ENCODE measurements at places on chromosomes 11 and 22.

DNA sequence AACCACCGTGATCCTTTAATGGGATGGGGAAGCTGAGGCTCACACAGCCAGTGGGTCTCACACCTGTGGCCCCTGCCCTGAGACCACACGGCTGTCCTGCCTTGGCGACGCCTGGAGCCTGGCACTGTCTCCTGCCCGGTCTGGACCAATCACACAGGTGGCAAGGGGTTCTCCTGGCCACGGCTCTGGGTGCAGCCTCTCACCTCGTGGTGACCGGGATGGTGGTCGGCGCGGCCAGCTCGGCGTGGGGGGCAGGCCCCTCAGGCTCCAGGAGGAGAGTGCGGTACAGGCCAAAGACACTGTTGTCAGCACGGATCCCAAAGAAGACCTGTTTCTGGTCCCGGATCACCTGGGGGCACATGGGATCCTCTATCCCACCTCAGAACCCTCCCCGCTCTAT is 8.7 kb downstream of the ANO9 start:
- H3K27ac ChIP-seq: no peak overlapping the region
- H3K4me3 ChIP-seq: no peak overlapping the region
- no peaks in the 10 kb centered on the region for H3K36me3 ChIP-seq
- no peaks in the 10 kb centered on the region for H3K27me3 ChIP-seq
- no peaks in the 10 kb centered on the region for H3K4me1 ChIP-seq
- peak; percentile 36 for DNase-seq

DNA sequence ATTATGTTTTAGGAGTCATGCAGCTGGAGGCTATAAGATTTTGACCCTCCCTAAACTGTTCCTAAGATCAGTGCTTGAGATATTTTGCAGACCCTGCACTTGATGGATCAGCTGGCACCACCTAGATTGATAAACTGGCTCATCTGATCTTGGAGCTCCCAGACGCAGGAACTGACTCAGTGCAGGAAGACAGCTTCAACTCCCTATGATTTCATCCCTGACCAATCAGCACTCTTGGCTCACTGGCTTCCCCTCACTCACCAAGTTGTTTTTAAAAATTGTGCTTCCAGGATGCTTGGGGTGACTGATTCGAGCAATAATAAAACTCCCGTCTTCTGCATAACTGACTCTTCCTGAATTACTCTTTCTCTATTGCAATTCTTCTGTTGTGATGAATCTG is 637.5 kb upstream of the FAT3 start:
- DNase-seq: no peak
- no peak overlapping the region for H3K27ac ChIP-seq
- H3K4me3 ChIP-seq: no peak overlapping the region
- H3K4me1 ChIP-seq: no peaks in the 10 kb centered on the region
- no peaks in the 10 kb centered on the region for H3K27me3 ChIP-seq

GRCh38 chr11:17382046-17382728 is 6.3 kb downstream of the KCNJ11 start:
- H3K4me1 ChIP-seq: peaks cover 6% of the 10 kb centered on the region
- H3K27ac ChIP-seq: no peak overlapping the region
- no peak for DNase-seq
- H3K36me3 ChIP-seq: no peaks in the 10 kb centered on the region
- H3K4me3 ChIP-seq: no peak overlapping the region

- H3K27me3 ChIP-seq: no peaks in the 10 kb centered on the region
- no peak overlapping the region for H3K4me3 ChIP-seq
- H3K4me1 ChIP-seq: no peaks in the 10 kb centered on the region
- no peak for DNase-seq
Observed at GRCh38 chr11:119567688-119568582, 145.0 kb upstream of the THY1 start.
